Vagina (tissue), 2 donors: ENCODE measurements at places on chromosomes 6 and 20. TPM values are rescaled to one million over a fixed set of nuclear protein-coding genes. Genes with fewer than 3 reads are reported as not detected.
A peak's percentile ranks its signal among the peaks of the same experiment; 100 is the strongest.

- H3K4me1 ChIP-seq: peaks cover 46% of the 10 kb centered on the region
- peak overlapping the region; percentile 32 for H3K4me3 ChIP-seq
- no peaks in the 10 kb centered on the region for H3K27me3 ChIP-seq
- no peak for DNase-seq
Observed at GRCh38 chr6:32087574-32088486, 21.3 kb downstream of the TNXB start.

GRCh38 chr20:14203657-14204056, 133.8 kb downstream of the FLRT3 start:
- H3K36me3 ChIP-seq: no peaks in the 10 kb centered on the region
- no peaks in the 10 kb centered on the region for H3K4me1 ChIP-seq
- no peaks in the 10 kb centered on the region for H3K27me3 ChIP-seq
- no peak overlapping the region for H3K4me3 ChIP-seq
- no peak for DNase-seq

GRCh38 chr20:56842056-56842455, 212.9 kb downstream of the TFAP2C start:
- no peaks in the 10 kb centered on the region for H3K27me3 ChIP-seq
- peaks cover 16% of the 10 kb centered on the region for H3K4me1 ChIP-seq
- H3K27ac ChIP-seq: no peak overlapping the region
- no peaks in the 10 kb centered on the region for H3K36me3 ChIP-seq
- no peak for DNase-seq

- DNase-seq: no peak
- H3K4me3 ChIP-seq: no peak overlapping the region
- no peaks in the 10 kb centered on the region for H3K4me1 ChIP-seq
Observed at GRCh38 chr20:62560162-62560561, 82.1 kb upstream of the SLCO4A1 start.

DNA sequence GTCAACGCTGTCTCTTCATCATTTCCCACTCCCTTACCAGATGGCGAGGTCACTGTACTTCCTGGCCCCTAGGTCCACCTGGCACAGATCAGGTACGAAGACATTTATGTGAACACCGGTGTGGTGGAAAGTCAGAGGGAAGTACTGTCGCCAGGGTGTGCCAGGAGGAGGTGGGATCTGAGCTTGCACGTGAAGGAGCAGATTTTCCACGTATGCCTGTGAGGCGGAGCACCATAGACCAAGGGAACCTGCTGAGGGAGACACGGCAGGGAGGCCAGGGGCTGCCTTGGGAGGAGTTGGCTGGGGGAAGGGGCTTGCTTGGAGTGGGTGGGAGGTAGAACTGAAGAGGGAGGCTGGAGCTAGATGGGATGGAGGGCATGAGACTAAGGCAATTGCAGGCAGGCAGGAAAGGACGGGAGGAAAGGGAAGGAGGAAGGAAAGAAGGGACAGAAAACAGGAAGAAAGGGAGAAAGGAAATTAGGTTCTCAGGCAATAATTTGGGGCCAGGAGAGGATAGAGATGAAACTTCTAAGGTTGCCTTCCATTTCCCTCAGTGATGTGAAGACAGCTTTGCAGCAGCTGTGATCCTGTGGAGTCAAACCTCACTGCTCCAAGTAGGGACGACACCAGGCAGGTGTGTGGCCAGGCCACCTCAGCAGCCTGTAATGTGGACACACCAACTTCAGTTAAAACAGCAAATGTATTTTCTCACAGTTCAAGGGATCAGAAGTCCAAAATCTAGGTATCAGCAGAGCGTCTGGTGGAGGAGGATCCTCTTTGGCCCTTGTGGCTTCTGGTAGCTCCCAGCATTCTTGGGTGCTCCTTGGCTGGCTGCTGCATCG, 46.8 kb downstream of the CHMP4B start:
- no peaks in the 10 kb centered on the region for H3K27me3 ChIP-seq
- DNase-seq: no peak
- no peak overlapping the region for H3K4me3 ChIP-seq
- H3K27ac ChIP-seq: no peak overlapping the region
- H3K36me3 ChIP-seq: peaks cover 34% of the 10 kb centered on the region

DNA sequence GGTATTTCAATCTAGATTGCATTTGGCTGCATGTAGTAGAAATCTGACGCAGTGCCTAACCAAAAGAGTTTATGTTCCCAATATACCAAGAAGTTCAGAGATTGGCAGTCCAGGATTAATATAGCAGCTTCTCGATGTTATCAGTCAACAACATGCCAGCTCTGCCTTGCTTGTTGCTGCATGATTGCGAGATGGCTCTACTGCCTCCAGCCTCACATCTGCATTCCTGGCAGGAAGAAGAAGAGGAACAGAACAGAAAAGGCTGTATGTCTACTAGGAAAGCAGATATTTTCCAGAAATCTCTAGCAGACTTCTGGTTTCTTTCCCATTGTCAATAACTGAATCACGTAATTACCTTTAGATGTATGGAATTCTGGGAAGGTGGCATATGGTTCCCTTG, 60.8 kb downstream of the SLC35D3 start:
- no peak overlapping the region for H3K27ac ChIP-seq
- no peaks in the 10 kb centered on the region for H3K27me3 ChIP-seq
- no peaks in the 10 kb centered on the region for H3K4me1 ChIP-seq
- no peak for DNase-seq
- no peaks in the 10 kb centered on the region for H3K36me3 ChIP-seq

- DNase-seq: no peak
- no peak overlapping the region for H3K4me3 ChIP-seq
- H3K4me1 ChIP-seq: no peaks in the 10 kb centered on the region
Observed at GRCh38 chr20:2986466-2986865, 57.0 kb upstream of the GNRH2 start.

DNA sequence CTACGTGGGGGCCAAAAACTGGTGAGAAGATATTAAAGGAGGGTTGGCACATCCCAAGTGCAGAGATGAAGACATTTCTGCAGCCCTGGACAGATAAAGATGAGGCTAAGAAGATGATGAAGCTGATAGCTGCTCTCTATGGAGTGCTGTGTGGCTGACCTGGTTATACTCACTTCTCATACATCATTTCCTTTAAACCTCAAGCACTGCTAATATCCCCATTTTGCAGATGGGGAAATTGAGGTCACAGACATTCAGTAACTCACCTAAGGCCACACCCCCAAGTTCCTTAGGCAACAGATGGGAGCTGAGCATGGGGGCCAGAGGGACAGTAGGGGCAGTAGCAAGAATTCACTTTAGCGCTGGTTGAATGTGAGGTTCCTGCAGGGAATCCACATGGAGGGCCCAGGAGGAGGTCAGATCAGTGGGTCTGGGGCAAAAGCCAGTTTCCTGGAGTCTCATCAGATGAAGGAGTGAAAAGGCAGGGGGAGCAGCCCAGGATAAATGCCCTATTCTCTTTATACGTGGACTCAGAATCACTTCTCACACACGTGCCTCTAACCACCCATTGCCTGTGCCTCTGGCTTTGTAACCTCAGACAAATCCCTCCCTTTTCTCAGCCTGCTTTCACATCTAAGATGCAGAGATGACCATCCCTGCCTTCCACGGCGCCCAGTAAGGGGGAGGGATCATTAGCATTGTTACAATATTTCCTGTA, 125.8 kb downstream of the NFATC2 start:
- DNase-seq: no peak
- H3K4me3 ChIP-seq: no peak overlapping the region
- H3K27me3 ChIP-seq: no peaks in the 10 kb centered on the region

CST7 gene
- total RNA-seq: 3.7 TPM

RWDD1 gene
- total RNA-seq: 37.8 TPM

SERINC3 gene
- total RNA-seq: 77.3 TPM

RIPOR3 gene
- total RNA-seq: 38.1 TPM

PTK6 gene
- 25.8 TPM for total RNA-seq
